Liver (tissue), 10 donors: ENCODE measurements at places on chromosomes 5 and 9.

DNA sequence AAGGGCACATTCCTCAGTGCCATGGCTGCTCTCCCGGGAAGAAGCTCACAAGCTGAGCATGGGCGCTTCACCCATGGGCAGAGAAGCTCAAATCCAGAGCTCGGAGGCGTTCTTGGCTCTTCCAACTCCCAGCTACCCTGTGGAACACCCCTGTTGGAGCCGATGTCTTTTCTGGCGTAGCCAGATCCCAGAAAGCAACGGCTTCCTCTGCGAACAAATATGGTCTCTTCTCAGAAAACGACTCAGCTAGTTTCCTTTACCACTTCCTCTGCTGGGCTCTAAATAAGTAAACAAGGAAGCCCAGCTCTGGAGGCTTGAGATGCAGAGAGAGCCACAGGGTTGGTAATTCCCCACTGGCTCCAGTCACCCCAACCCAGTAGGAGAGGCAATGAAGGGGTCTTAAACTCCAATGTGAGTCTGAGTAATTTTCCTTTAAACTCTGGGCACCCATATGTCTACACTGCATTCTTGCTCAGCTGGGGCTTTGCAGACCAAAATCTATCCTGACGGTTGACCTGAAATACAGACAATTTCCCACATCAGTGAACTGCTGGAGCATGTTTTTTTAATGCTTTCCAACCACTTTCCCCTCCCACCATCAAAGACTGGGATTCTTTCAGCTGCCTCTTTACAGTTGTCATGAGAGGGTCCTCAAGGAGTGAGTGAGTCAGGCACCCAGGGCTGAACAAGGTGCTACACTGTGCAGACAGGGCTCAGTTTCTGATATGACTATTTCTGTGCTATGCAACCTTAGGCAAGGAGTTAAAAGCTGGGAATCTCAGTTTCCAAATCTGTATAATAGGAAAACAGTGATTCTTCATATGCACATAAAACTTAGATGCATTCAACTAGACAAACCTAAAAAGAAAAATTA lies at the start of gene LCP2:
Gene LCP2 (minus strand): TSS at position 189 of the 874 bp plus-strand sequence. CDS start 166 bp downstream, at position 23.
- H3K27me3 ChIP-seq = no peaks in the 10 kb centered on the region
- peak within 1 kb of the TSS; percentile 43 for H3K4me3 ChIP-seq
- no peak for DNase-seq
- no peaks in the 10 kb centered on the region for H3K36me3 ChIP-seq
- H3K27ac ChIP-seq = peak within 1 kb of the TSS; percentile 89

- peaks cover 16% of the 10 kb centered on the region for H3K4me1 ChIP-seq
- H3K4me3 ChIP-seq = no peak overlapping the region
- no peak for DNase-seq
- no peaks in the 10 kb centered on the region for H3K36me3 ChIP-seq
- H3K27me3 ChIP-seq = no peaks in the 10 kb centered on the region
- no peak overlapping the region for H3K27ac ChIP-seq
These were observed 54.2 kb downstream of the SLCO4C1 start for GRCh38 chr5:102241809-102242421.

GRCh38 chr5:66958201-66958979 lies 238.2 kb downstream of the CD180 start:
- H3K4me3 ChIP-seq = peak overlapping the region; percentile 4
- no peak for DNase-seq
- no peaks in the 10 kb centered on the region for H3K27me3 ChIP-seq
- H3K4me1 ChIP-seq = peaks cover 10% of the 10 kb centered on the region

DNA sequence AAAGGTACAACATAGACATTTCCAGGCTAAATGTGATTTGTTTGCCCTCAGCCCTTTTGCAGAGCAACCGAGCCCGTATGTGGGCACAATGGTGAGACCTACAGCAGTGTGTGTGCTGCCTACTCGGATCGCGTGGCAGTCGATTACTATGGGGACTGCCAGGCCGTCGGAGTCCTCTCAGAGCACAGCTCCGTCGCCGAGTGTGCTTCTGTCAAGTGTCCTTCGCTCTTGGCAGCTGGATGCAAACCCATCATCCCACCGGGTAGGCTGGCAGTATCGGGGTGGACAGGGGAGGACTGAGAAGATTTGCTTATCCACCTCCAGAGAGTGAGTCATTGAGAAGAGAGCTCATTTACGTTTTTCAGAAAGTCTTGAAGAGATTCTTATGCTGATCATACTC lies 17.8 kb upstream of the GLIPR2 start:
- no peaks in the 10 kb centered on the region for H3K36me3 ChIP-seq
- no peaks in the 10 kb centered on the region for H3K4me1 ChIP-seq
- no peak overlapping the region for H3K4me3 ChIP-seq
- no peaks in the 10 kb centered on the region for H3K27me3 ChIP-seq
- no peak for DNase-seq

- no peak overlapping the region for H3K4me3 ChIP-seq
- H3K27me3 ChIP-seq = no peaks in the 10 kb centered on the region
- H3K4me1 ChIP-seq = no peaks in the 10 kb centered on the region
These were observed 100.2 kb downstream of the PIK3R1 start for GRCh38 chr5:68315679-68316271.

GRCh38 chr9:25703701-25704357 lies 25.6 kb upstream of the TUSC1 start:
- DNase-seq = no peak
- no peak overlapping the region for H3K4me3 ChIP-seq

DNA sequence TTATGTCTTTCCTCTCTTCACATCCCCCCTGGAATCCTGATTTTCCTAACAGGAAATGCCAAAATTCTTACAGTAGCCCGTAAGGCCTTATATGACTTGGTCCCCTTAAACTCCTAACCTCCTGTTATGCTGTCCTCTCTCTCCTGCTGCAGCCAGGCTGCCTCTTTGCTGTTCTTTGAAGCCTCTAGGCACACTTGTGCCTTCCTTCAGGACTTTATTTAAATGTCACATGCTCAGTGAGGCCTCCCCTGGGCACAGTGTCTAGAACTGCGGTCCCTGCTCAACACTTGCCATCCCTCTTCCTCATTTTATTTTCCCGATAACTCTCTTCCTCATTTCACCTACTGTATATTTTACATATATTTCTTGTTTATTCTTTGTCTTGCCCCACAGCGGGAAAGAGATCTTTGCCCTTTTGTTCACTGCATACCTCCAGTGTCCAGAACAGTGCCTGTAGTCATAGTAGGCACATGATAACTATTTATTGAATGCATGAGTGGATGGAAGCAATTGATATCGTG lies 5.5 kb upstream of the SHB start:
- no peak overlapping the region for H3K4me3 ChIP-seq
- DNase-seq = no peak
- no peak overlapping the region for H3K27ac ChIP-seq
- peaks cover 7% of the 10 kb centered on the region for H3K4me1 ChIP-seq

GRCh38 chr9:110025551-110026170 lies 182.3 kb downstream of the C9orf152 start:
- no peak for DNase-seq
- H3K4me3 ChIP-seq = no peak overlapping the region
- no peaks in the 10 kb centered on the region for H3K27me3 ChIP-seq
- H3K27ac ChIP-seq = no peak overlapping the region
- H3K36me3 ChIP-seq = no peaks in the 10 kb centered on the region

DNA sequence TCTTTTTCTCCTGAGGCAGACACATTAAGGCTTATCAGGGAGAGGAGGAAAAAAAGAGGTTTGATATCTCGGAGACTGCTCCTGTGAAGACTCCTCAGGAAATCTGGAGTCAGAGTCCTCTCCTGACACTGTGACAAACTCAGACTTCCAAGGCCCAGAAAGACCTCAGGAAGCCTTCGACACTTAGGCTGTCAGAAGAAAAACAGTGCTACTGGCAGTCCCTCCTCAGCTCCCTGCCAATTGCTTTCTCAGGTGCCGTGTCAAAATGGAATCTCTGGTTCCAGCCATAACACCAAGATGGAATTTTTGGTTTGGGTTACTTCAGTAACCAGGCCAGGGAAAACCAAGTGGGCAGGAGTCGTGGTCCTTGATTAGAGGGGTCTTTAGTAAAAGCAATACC lies 4.1 kb downstream of the STK10 start:
- DNase-seq = no peak
- H3K27me3 ChIP-seq = no peaks in the 10 kb centered on the region
- H3K27ac ChIP-seq = no peak overlapping the region
- no peak overlapping the region for H3K4me3 ChIP-seq

DNA sequence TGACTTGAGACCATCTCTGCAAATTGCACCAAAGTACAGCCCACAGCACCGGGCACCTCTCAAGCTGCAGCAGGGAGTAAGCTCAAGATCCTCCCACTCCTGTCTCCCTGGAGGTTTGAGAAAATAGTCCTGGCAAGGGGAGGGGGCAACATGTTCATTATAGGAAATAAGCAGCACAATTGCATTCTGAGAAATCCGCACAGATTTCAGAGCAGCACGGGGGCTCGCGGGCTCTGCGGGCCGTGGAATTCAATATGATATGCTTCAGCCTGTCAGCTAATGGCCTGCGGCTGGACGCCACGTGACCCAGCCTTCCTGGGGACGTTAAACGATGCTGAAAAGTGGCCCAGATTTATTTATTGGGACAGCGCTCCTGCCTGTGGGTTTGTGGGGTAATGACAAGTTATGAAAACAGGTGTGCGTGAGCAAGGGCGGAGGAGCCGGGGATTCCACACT lies 156.4 kb downstream of the DAB2IP start:
- no peak for DNase-seq
- no peaks in the 10 kb centered on the region for H3K36me3 ChIP-seq
- no peak overlapping the region for H3K4me3 ChIP-seq
- no peaks in the 10 kb centered on the region for H3K27me3 ChIP-seq
- peaks cover 9% of the 10 kb centered on the region for H3K4me1 ChIP-seq

DNA sequence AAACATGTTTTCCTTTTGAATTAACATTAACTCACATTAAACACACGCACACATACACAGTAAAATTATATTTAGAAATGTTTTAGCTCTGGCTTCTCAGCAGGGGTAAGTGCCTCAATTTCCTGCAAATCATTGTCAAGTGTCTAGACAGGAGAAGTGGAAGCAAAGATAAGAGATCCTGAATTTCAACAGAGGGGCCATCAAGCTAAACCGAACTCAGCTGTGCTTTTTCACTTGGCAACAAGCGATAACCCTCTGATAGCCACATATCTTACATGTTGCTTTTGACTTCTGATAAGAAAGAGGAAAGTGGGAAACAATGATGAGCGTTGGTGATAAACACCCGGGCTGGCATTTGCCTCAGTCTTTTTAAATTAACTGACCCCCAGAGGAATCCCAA lies 79.7 kb upstream of the SPDL1 start:
- DNase-seq = no peak
- no peaks in the 10 kb centered on the region for H3K4me1 ChIP-seq
- H3K36me3 ChIP-seq = no peaks in the 10 kb centered on the region
- H3K27me3 ChIP-seq = peaks cover 9% of the 10 kb centered on the region
- H3K27ac ChIP-seq = no peak overlapping the region
- no peak overlapping the region for H3K4me3 ChIP-seq

DNA sequence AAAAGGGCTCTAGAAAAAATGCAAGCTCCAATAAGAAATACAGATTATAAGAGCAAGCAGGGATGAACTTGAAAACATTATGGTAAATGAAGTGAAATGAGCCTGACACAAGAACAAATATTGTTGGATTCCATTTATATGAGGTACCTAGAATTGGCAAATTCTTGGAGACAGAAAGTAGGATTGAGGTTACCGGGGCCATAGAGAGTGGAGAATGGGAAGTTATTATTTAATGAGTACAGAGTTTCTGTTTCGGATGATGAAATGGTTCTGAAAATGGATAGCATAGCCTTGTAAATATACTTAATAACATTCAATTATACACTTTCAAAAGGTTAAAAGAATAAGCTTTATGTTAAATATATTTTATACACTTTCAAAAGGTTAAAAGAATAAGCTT lies 75.6 kb upstream of the SLC12A2 start:
- no peaks in the 10 kb centered on the region for H3K27me3 ChIP-seq
- no peak overlapping the region for H3K27ac ChIP-seq
- H3K4me1 ChIP-seq = no peaks in the 10 kb centered on the region
- H3K36me3 ChIP-seq = no peaks in the 10 kb centered on the region
- no peak for DNase-seq

DNA sequence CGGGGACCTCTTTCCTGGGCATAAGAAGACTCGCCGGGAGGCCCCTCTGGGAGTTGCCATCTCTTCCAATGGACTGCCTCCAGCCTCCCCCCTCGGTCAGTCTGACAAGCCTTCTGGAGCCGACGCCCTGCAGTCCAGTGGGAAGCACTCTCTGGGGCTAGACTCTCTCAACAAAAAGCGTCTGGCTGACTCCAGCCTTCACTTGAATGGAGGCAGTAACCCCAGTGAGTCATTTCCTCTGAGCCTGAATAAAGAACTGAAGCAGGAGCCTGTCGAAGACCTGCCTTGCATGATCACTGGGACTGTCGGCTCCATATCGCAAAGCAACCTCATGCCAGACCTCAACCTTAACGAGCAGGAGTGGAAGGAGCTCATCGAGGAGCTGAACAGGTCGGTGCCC lies 28.4 kb upstream of the LTC4S start:
- peak overlapping the region; percentile 4 for H3K27ac ChIP-seq
- H3K27me3 ChIP-seq = no peaks in the 10 kb centered on the region
- DNase-seq = no peak
- peaks cover 10% of the 10 kb centered on the region for H3K36me3 ChIP-seq
- peaks cover 62% of the 10 kb centered on the region for H3K4me1 ChIP-seq
- no peak overlapping the region for H3K4me3 ChIP-seq

DNA sequence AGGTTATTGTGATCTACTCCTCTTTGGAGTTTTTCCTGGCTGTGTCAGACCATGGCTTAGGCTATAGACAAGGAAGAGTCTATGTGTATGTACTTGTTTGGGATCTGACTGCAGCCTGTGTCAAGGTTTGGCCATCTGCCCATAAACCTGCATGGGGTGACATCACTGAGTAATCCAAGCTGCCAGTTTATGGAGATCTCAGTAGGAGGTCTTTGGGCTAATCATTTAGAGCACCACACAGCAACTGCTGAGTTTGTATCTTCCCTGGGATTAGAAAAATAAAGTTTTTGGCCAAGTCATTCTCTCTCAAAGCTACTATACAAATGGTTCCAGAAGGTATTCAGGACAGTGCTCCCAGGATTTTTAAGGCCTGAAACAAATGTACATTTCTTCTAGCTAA lies 65.5 kb upstream of the HSPB3 start:
- no peaks in the 10 kb centered on the region for H3K27me3 ChIP-seq
- no peak overlapping the region for H3K4me3 ChIP-seq
- DNase-seq = no peak
- H3K4me1 ChIP-seq = no peaks in the 10 kb centered on the region

GRCh38 chr5:137206030-137206715 lies 293.0 kb downstream of the SPOCK1 start:
- H3K4me1 ChIP-seq = no peaks in the 10 kb centered on the region
- no peak for DNase-seq
- H3K36me3 ChIP-seq = no peaks in the 10 kb centered on the region
- no peak overlapping the region for H3K4me3 ChIP-seq

GRCh38 chr9:15135164-15135792 lies 171.7 kb downstream of the TTC39B start:
- no peaks in the 10 kb centered on the region for H3K36me3 ChIP-seq
- peak; percentile 47 for DNase-seq
- no peak overlapping the region for H3K4me3 ChIP-seq

- no peak overlapping the region for H3K4me3 ChIP-seq
- no peaks in the 10 kb centered on the region for H3K27me3 ChIP-seq
- H3K27ac ChIP-seq = no peak overlapping the region
- no peaks in the 10 kb centered on the region for H3K4me1 ChIP-seq
- H3K36me3 ChIP-seq = peaks cover 7% of the 10 kb centered on the region
- no peak for DNase-seq
These were observed 22.1 kb downstream of the JADE2 start for GRCh38 chr5:134547579-134547978.

- H3K27ac ChIP-seq = no peak overlapping the region
- no peak for DNase-seq
- no peaks in the 10 kb centered on the region for H3K36me3 ChIP-seq
These were observed 56.7 kb upstream of the HTR1A start for GRCh38 chr5:64018966-64019365.
